ENCODE measurements at places on chromosomes 7 and 10. TPM values are rescaled to one million over a fixed set of nuclear protein-coding genes. Genes with fewer than 3 reads are reported as not detected.

- no peak overlapping the region for H3K4me3 ChIP-seq
- DNase-seq, result no peak
- H3K27me3 ChIP-seq, result no peaks in the 10 kb centered on the region
- H3K27ac ChIP-seq, result peak overlapping the region; percentile 26
Observed at GRCh38 chr7:117791877-117792780, 81.1 kb downstream of the CTTNBP2 start.

DNA sequence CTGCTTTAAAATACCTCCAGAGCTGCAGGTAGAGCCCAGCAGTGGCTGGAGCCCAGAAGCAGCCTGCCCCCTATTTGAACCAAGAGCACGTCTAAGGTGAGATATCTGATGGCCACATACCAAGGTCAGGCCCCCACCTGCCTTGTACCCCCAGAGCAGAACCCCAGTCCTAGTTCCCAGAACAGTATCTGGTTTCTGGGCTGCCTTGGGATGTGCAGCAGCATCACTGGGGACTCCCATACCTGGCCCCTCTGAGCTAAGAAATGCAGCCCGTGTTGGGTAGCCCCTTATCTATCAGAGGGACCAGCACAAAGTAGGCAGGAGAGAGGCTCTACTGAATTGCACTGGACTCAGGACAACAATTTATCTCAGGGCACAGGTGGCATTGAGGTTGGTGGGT is 8.9 kb downstream of the SFTPD start:
- H3K27ac ChIP-seq, result no peak overlapping the region
- H3K4me1 ChIP-seq, result peaks cover 8% of the 10 kb centered on the region
- H3K4me3 ChIP-seq, result no peak overlapping the region
- no peak for DNase-seq
- no peaks in the 10 kb centered on the region for H3K27me3 ChIP-seq

DNA sequence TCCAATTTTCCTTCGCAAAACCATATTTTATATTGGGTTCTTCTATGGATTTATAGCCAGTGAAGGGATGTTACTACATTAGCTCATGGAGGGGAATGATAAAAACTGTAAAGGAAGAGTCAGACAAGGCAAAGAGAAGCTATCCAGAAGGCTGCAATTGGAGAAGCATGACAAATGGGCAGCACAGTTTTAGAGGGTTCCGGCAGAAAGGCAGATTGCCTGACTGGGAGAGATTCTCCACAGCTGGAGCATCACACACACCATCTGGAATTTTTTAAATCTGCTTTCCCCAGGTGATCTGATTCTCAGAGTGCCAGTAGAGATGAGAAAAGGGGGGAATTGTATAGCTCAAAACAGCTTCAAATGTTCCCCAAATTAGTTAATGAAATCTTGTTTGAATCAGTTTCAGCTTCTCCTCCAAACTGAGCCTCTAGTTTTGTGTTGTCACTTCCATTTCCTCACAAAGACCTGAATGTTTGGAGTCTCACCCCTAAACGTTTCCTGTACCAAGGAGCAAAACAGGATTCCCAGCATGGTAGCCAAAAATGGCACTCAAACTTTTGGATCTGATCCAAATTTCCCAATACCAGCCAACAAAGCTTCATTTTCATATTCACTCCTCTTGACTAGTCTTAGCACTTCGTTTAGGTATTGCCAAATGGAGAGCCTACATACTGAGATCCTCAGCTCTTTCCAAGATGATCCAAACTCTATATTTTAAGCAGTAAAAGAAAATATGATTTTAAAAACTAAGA is 177.5 kb downstream of the HPSE2 start:
- H3K4me3 ChIP-seq, result no peak overlapping the region
- no peak overlapping the region for H3K27ac ChIP-seq
- H3K27me3 ChIP-seq, result no peaks in the 10 kb centered on the region
- DNase-seq, result peak; percentile 7

- H3K4me1 ChIP-seq, result no peaks in the 10 kb centered on the region
- no peaks in the 10 kb centered on the region for H3K36me3 ChIP-seq
- H3K4me3 ChIP-seq, result peak overlapping the region; percentile 62
- no peaks in the 10 kb centered on the region for H3K27me3 ChIP-seq
Observed at GRCh38 chr7:87344446-87344845, 1.0 kb upstream of the CROT start.

GRCh38 chr7:86926732-86927131 is 132.7 kb downstream of the ELAPOR2 start:
- H3K36me3 ChIP-seq, result no peaks in the 10 kb centered on the region
- H3K27ac ChIP-seq, result no peak overlapping the region
- no peaks in the 10 kb centered on the region for H3K27me3 ChIP-seq
- no peaks in the 10 kb centered on the region for H3K4me1 ChIP-seq

The OR2A42 gene
- not detected for polyA plus RNA-seq

The IL15RA gene
- 13.9 TPM for polyA plus RNA-seq

The CNPY1 gene
- polyA plus RNA-seq, result not detected

The GOLGA7B gene
- 0.31 TPM for polyA plus RNA-seq

Data from stomach (tissue), 19 donors.